ENCODE measurements at places on chromosomes 11 and 22. TPM values are rescaled to one million over a fixed set of nuclear protein-coding genes. Genes with fewer than 3 reads are reported as not detected.

The MIOX gene
- total RNA-seq = not detected

The TSGA10IP gene
- total RNA-seq = not detected

- peak; percentile 68 for DNase-seq
These were observed at the start of gene FERMT3 for GRCh38 chr11:64206457-64207255. Gene FERMT3 (plus strand): TSS chr11:64206721. CDS start chr11:64207365, 644 bp downstream.

DNA sequence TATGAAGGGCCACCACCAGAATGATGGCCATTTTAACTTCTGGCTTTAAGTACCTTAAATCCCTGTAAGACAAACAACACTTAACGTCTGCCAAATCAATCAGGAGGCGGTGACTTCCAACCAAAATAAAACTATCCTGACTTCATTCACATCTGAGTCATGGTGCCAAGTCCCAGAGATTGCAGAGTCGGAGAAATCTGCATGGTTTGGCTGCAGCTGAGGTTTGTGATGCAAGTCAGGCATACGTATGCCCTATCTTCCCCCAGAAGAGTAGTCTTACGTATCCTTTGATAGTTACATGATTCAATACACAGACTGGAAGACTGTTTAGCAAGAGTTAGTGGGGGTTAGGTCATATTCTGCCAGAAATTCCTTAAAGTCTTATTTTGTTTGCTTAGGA, 1.7 kb upstream of the GAB2 start:
- DNase-seq = no peak

DNA sequence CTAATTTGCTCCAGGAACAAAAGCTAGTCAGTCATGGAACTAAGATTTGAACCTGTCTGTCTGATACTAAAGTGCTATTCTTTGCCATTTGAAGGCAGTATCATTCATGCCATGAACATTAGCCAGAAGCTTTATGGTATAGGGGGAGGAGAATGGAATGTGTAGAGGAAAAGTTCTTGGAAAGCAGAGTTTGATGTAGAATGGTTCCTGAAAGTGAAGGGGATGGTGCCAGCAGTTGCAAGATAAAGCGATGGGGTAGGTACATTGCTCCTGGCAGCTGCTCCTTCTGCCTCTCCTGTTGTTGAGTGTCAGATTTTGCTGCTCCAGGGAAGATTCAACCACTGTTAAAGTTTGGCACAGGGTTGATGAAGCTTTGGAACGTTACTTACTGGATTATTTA, 53.4 kb downstream of the ARHGAP42 start:
- DNase-seq = no peak

The SCN4B gene
- not detected for total RNA-seq

GRCh38 chr11:80280737-80281136, 839.9 kb upstream of the TENM4 start:
- DNase-seq = no peak

The AMPD3 gene
- total RNA-seq = 11.2 TPM

GRCh38 chr22:27780161-27780575, 21.4 kb downstream of the MN1 start:
- DNase-seq = no peak

The CHORDC1 gene
- total RNA-seq = 134 TPM

- no peak for DNase-seq
These were observed 28.0 kb downstream of the ADA2 start for GRCh38 chr22:17191163-17191784.

- no peak for DNase-seq
These were observed 4.8 kb upstream of the FDX1 start for GRCh38 chr11:110424775-110425444.

DNA sequence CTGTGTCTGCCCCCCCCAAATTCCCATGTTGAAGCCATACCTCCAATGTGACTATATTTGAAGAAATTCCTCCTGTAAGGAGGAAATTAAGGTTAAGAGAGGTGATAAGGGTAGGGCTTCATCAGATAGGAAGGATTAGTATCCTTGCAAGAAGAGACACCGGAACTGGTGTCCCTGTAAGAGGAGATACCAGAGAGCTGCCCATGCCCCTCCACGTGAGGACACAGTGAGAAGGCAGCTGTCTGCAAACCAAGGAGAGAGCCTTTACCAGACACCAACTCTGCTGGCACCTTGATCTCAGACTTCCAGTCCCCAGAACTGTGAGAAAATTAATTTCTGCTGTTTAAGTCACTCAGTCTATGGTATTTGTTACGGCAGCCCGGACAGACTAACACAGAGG, 109.3 kb downstream of the ARFGAP2 start:
- DNase-seq = no peak

DNA sequence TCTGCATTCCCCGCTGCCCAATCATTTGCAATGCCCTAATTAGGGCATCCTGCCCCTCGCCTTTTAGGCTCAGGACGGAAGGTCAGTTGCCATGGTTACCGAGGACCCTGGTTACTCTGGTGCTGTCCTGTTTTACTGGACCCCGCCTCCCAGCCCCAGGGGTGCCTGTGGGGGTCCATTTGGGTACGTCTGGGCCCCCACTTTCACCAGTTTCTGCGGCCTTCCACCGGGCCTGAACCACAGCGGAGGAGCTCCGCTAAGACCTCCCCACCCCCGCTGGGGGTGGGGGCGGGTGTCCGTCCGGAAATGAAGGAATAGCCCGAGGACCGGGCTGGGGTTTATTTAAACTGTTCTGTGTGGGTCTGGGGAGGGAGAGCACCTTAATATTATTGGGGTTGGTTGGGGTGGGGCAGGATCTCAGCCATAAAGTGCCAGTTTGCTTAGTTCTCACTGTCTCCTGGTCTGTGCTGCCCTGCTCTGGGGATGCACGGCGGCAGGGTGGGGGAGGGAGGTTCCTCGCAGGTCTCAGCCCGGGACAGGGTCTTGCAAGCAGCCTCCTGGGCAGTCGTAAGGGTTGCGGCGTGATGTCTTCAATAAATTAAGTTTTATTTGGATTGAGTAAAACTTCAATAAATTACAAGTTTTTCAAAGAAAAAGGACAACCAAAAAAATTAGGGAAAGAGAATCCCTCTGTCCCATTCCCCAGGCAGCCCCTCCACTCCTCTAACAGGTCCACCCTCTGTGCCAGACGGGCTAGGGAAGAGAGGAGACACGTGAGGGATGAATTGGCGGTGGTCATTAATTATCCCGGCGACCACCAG, 5.3 kb downstream of the PHOX2A start:
- DNase-seq = no peak

The CLCF1 gene
- 0.56 TPM for total RNA-seq

DNA sequence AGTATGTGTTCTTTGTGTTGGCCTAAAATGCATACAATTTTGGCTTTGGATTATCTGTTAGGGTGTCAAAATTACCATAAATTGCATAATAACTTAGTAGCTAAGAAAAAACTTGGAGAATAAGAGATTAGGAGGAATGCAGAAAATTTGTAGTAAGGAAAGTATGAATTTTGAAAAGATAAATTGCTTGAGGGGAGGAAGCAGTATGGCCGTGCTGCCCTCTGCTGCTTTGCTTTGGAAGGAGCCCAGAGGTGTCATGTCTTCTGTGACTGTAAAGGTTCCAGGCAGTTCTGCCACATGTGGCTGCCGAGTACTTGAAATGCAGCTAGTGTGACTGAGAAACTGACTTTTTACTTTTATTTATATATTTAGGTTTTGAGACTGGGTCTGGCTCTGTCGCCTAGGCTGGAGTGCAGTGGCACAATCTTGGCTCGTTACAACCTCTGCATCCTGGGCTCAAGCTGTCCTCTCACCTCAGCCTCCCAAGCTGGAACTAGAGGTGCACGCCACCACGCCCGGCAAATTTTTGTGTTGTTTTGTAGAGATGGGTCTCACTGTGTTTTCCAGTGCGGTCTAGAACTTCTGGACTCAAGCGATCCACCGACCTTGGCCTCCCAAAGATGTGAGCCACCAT, 1.8 kb downstream of the ADSL start:
- peak; percentile 61 for DNase-seq

- DNase-seq = no peak
These were observed 1389.8 kb downstream of the TBC1D22A start for GRCh38 chr22:48152164-48152775.

DNA sequence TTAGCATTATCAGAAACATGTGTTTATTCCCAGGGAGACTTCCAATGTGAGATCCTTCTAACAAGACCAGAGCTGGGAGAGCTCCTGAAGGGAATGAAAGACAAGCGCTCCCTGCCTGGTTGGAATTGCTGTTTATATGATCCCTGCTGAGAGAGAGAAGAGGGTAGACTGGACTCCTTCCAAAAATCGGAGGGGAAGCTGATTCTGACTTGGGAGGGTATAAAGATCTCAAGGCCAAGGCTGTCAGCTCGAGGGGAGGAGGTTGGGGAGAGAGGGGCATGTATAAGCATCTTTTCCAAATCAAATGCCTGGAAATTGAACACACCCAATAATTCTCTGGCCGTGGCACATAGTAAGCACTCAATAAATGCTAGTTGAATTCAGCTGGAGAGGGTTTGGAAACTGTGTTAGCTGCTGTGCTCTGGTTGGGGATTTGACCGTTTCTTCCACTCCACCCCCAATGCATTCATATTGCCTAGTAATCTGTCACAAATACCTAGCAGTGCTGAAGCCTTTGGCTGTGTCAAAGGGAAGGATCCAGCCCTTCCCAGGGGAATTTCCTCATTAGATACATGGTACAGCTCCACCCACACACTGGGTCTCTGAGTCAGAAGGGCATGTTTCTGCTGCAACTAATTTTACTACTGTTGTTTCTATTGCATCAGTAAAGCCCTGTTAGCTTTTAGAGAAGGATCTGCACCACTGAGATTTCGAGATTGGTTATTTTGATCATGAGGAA, 61.5 kb downstream of the CACNG2 start:
- DNase-seq = no peak

- DNase-seq = no peak
These were observed 54.8 kb downstream of the CSTPP1 start for GRCh38 chr11:46991391-46991790.

DNA sequence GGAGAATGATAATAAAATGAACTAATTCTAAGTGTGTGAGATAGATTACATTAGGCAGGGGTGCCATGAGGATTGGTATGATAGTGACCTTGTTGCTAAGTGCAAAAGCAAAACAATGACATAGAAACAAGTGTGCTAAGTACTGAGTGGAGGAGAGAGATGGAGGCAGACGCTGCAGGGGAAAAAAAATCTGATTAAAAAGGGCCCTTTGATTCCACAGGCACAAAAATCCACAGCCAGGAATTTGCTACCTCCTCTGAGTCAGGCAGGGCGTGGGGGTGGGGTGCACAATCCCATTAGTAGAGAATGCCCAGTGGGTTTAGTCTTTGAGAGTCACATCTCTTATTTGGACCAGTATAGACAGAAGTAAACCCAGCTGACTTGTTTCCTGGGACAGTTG, at the start of gene CNTF:
Gene CNTF (plus strand): TSS at position 322 of the 400 bp plus-strand sequence. CDS start 88 bp downstream, outside the sequence.
- no peak for DNase-seq

The SCGB2A2 gene
- total RNA-seq = not detected

The SERGEF gene
- total RNA-seq = 17.6 TPM

The LRRC10B gene
- total RNA-seq = not detected

The ARSA gene
- total RNA-seq = 11.0 TPM

DNA sequence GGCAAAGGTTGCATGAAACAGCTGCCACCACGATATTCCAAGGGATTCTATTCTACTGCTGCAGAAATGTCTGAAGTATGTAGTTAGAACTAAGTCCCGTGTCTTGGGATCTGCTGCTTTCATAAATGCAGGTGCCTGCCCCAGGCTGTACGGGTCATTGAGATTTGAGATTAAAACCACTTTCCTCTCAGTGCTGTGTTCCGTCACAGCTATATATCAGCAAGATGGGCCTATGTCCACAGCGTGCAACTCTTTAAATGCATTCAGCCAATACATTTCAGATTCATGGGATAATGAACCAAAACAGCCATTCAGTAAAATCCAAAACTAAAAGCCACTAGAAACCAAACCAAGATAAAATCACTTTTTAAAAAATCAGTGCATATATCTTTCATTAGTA, 107.3 kb upstream of the LUZP2 start:
- no peak for DNase-seq

DNA sequence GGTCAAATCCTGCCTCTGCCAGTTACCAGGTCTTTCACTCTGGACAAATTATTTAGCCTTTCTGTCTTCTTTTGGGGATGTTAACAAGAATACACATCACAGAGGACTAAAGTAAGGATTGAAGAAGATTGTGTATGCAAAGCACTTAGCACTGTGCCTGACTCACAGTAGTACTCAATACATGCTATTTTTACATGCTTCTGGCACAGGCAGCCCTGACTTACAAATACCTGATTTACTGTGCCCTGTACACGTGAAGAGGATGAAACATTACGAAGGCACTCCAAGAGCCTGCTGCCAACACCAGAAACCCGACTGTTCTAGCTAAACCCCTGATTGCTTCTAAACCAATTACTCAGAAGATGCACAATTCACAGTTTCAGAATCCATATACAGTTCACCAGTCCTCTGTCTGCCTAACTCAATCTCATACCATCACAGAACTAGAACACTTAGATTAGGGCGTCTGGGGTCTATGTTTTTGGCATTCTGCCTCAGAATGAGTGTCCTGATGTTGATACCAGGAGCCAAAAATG, 300.9 kb upstream of the DDI1 start:
- DNase-seq = no peak

- DNase-seq = no peak
These were observed 156.4 kb upstream of the NARS2 start for GRCh38 chr11:78731027-78731426.

DNA sequence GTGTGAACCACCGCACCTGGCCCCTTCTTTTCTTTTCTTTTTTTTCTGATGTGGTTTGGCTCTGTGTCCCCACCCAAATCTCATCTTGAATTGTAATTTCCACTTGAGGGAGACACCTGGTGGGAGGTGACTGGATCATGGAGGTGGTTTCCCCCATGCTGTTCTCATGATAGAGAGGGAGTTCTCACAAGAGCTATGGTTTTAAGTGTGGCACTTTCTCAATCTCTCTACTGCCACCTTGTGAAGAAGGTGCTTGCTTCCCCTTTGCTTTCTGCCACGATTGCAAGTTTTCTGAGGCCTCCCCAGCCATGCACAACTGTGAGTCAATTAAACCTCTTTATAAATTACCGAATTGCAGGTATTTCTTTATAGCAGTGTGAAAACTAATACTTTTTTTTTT, 4.9 kb upstream of the TCN2 start:
- DNase-seq = no peak

All from activated T-cell treated with anti-CD3 and anti-CD28 coated beads, Interleukin-2, amount 50 U/mL, for 4 hours (primary cell).